ENCODE measurements at places on chromosomes 1 and 21. TPM values are rescaled to one million over a fixed set of nuclear protein-coding genes. Genes with fewer than 3 reads are reported as not detected.

The CFHR4 gene
- total RNA-seq, result not detected

The AXDND1 gene
- not detected for total RNA-seq

The HNRNPCL2 gene
- total RNA-seq, result not detected

The OVAAL gene
- not detected for total RNA-seq

The SH3BGR gene
- 1.2 TPM for total RNA-seq

The FCGR3A gene
- 1.00 TPM for total RNA-seq

The CELA3B gene
- total RNA-seq, result not detected

The ACTN2 gene
- 0.24 TPM for total RNA-seq

The EDN2 gene
- total RNA-seq, result 4.7 TPM

The ANKRD35 gene
- total RNA-seq, result 13.7 TPM

The OSCP1 gene
- 7.3 TPM for total RNA-seq

The TNFSF4 gene
- total RNA-seq, result 0.12 TPM

The ZNF648 gene
- total RNA-seq, result 0.08 TPM

The THEM5 gene
- total RNA-seq, result 0.32 TPM

The BMP8B gene
- 0.60 TPM for total RNA-seq

The HSD3B2 gene
- 0.32 TPM for total RNA-seq

The C1orf185 gene
- not detected for total RNA-seq

The ADAM30 gene
- total RNA-seq, result not detected

The CATSPERE gene
- 0.64 TPM for total RNA-seq

The CNST gene
- 13.5 TPM for total RNA-seq

The RHOU gene
- total RNA-seq, result 2.1 TPM

The TEDDM1 gene
- total RNA-seq, result not detected

The SLC1A7 gene
- not detected for total RNA-seq

The LGR6 gene
- 2.7 TPM for total RNA-seq

The AMY1C gene
- total RNA-seq, result not detected

The PRAMEF15 gene
- total RNA-seq, result not detected

Measured in esophagus mucosa (tissue), 1 donor.